ENCODE measurements at places on chromosomes 6 and 20.

DNA sequence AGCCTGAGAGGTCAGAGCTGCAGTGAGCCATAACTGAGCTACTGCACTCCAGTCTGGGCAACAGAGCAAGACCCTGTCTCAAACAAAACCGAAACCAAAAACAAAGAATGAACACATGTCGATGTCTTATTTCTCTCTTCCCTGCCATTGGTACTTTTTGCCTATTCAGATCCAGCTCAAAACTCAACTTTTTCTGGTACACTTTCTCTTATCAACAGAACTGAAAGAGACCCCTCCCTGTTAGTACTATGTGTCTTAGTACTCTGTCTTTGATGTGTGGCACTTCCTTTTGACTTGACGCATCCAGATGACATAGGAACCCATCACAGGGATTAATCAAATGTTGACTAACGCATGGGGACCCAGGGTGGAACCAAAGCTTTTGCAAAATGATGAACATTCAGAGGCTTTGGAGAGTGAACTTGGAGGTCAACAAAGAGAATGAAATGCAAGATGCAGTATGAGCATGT is 44.8 kb downstream of the AKAP12 start:
- H3K4me1 ChIP-seq: no peaks in the 10 kb centered on the region
- H3K36me3 ChIP-seq: no peaks in the 10 kb centered on the region
- no peaks in the 10 kb centered on the region for H3K27me3 ChIP-seq

- H3K36me3 ChIP-seq: no peaks in the 10 kb centered on the region
- peak; percentile 9 for DNase-seq
- peaks cover 24% of the 10 kb centered on the region for H3K4me1 ChIP-seq
- no peak overlapping the region for H3K4me3 ChIP-seq
- no peaks in the 10 kb centered on the region for H3K27me3 ChIP-seq
Observed at GRCh38 chr6:111662794-111663593, 57.3 kb upstream of the TRAF3IP2 start.

GRCh38 chr6:5785249-5785648 is 221.5 kb downstream of the NRN1 start:
- H3K4me1 ChIP-seq: peaks cover 27% of the 10 kb centered on the region
- no peak for DNase-seq
- H3K27ac ChIP-seq: no peak overlapping the region
- H3K36me3 ChIP-seq: no peaks in the 10 kb centered on the region
- no peak overlapping the region for H3K4me3 ChIP-seq

DNA sequence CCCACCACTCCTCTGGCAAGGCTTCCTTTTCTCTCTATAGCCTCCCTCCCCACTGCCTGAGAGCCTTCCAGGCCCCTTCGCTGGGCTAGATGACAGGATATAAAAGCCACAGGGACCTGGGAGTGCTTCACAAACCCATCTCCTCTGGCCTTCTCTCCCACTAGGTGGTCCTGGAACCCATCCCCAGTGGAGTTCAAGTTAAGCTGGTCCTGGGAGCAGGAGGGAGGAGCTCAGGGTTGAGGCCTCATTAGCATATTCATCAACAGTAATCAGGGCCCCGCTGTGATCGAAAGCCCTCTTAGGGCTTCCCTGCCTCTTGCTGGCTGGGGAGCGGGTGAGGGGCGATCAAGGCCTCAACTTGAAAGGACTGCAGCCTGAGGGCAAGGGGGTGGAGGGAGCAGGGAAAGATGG is 9.1 kb downstream of the EBF4 start:
- H3K4me1 ChIP-seq: no peaks in the 10 kb centered on the region
- H3K4me3 ChIP-seq: no peak overlapping the region
- no peaks in the 10 kb centered on the region for H3K36me3 ChIP-seq
- no peak for DNase-seq

DNA sequence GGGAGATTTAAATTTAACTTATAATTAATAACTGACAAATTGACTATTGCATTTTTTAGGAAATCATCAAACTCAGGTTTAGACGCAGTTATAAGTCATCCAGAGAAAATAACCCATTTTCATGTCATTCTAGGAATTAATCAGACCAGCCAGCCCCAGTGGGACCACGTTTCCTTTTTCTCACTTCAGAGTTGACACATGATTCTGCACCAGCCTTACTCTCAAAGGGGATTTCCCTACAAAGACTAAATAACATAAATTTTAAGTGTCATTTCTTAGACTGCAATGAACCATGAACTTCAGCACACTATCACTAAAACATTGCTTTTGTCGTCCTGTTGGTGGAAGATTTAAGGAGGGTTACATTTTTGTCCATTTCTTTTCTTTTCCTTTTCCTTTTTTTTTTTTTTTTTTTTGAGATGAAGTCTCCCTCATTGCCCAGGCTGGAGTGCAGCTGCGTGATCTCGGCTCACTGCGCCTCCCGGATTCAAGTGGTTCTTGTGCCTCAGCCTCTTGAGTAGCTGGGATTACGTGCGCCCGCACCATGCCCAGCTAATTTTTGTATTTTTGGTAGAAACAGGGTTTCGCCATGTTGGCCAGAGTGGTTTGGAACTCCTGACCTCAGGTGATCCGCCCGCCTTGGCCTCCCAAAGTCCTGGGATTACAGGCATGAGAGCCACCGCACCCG is 3.6 kb downstream of the IPCEF1 start:
- no peak overlapping the region for H3K27ac ChIP-seq
- H3K27me3 ChIP-seq: no peaks in the 10 kb centered on the region
- H3K4me1 ChIP-seq: no peaks in the 10 kb centered on the region
- no peak for DNase-seq
- H3K4me3 ChIP-seq: no peak overlapping the region

DNA sequence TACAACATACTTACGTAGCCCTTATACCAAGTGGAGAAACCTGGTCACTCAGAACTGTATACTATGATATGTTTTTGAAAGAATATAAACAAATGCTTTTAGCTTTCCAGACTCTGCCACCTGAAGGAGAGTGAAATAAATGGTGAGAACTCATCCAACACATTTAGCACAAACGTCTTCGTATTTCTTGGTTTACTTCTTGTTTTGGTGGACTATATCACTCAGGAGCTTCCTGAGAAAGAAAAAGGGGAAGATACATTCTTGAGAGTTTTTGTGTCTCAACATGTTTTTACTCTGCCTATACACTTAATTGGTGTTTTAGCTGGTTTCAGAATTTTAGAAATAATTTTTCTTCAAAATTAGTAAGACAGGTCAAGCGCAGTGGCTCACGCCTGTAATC is 19.4 kb upstream of the CTAGE9 start:
- no peaks in the 10 kb centered on the region for H3K27me3 ChIP-seq
- DNase-seq: no peak
- H3K4me3 ChIP-seq: no peak overlapping the region
- peaks cover 9% of the 10 kb centered on the region for H3K36me3 ChIP-seq
- no peak overlapping the region for H3K27ac ChIP-seq
- H3K4me1 ChIP-seq: no peaks in the 10 kb centered on the region

GRCh38 chr6:67501755-67502154 is 1133.3 kb upstream of the ADGRB3 start:
- H3K27ac ChIP-seq: no peak overlapping the region
- no peaks in the 10 kb centered on the region for H3K4me1 ChIP-seq
- H3K36me3 ChIP-seq: no peaks in the 10 kb centered on the region
- no peak for DNase-seq
- no peak overlapping the region for H3K4me3 ChIP-seq

GRCh38 chr6:130716466-130716865 is 110.7 kb upstream of the SMLR1 start:
- DNase-seq: no peak
- no peaks in the 10 kb centered on the region for H3K36me3 ChIP-seq
- H3K4me3 ChIP-seq: no peak overlapping the region

- H3K4me1 ChIP-seq: no peaks in the 10 kb centered on the region
- H3K36me3 ChIP-seq: no peaks in the 10 kb centered on the region
- H3K27ac ChIP-seq: no peak overlapping the region
- no peak for DNase-seq
Observed at GRCh38 chr20:53382263-53382844, 211.3 kb downstream of the ZNF217 start.

DNA sequence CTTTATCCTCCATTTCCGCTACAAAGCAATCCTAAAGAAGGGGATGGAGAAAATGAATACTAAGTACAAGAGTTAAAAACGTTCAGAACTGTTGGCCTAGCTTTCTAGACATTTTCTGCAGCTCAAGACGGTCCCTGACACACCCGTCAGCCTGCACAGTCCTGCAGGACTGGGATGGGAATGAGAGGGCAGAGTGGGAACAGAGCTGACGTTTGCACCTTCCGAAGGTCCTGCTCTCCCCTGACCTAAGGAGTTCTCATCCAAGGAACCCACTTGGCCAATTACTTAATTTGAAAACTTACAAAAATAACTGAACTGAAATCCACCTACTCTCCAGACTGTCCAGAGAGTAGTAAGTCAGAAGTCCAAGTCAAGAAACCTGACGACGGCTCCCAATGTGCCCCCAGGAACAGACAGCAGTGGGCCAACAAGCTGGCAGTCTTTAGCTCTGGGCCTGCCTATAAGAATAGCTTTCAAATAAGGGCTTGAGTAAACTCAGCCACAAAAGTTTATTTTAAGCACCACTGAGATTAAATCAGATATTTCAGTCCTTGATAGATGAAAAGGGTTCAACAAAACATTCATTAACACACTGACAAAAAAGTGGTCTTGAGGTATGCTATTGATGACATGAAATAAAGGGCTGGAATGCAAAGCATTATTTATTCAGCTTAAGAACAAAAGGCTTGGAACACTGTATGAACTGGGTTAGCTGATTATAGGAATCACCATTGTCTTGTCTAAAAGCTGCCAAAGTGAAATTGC is 76.8 kb downstream of the CNKSR3 start:
- H3K27me3 ChIP-seq: no peaks in the 10 kb centered on the region
- no peak overlapping the region for H3K27ac ChIP-seq
- H3K4me3 ChIP-seq: no peak overlapping the region
- H3K36me3 ChIP-seq: peaks cover 41% of the 10 kb centered on the region
- peaks cover 2% of the 10 kb centered on the region for H3K4me1 ChIP-seq

GRCh38 chr6:170146640-170147039 is 144.2 kb downstream of the DLL1 start:
- no peaks in the 10 kb centered on the region for H3K4me1 ChIP-seq
- peaks cover 9% of the 10 kb centered on the region for H3K27me3 ChIP-seq
- H3K4me3 ChIP-seq: no peak overlapping the region
- no peak for DNase-seq
- H3K36me3 ChIP-seq: no peaks in the 10 kb centered on the region

- no peak overlapping the region for H3K27ac ChIP-seq
- H3K4me1 ChIP-seq: no peaks in the 10 kb centered on the region
- no peak overlapping the region for H3K4me3 ChIP-seq
- DNase-seq: no peak
- H3K27me3 ChIP-seq: peaks cover 11% of the 10 kb centered on the region
Observed at GRCh38 chr20:40948465-40949267, 80.0 kb upstream of the TOP1 start.

DNA sequence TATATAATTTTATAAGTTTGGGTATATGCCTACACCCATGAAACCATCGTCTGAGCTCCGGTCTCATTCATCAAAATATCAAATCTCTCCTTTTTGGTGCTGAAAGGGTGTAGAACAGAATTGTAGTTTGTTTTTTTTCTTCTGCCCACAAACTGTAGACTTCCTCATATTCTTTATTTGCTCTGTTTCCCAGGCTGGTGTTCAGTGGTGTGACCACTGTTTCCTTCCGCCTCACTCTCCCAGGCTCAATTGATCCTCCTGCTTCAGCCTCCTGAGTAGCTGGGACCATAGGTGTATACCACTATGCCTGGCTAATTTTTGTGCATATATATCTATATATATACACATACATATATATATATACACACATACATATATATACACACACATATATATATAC is 139.6 kb upstream of the HCRTR2 start:
- no peaks in the 10 kb centered on the region for H3K4me1 ChIP-seq
- H3K36me3 ChIP-seq: no peaks in the 10 kb centered on the region
- H3K27ac ChIP-seq: no peak overlapping the region
- H3K27me3 ChIP-seq: no peaks in the 10 kb centered on the region

GRCh38 chr6:100453701-100454521 is 10.8 kb downstream of the SIM1 start:
- peaks cover 8% of the 10 kb centered on the region for H3K4me1 ChIP-seq
- no peak overlapping the region for H3K4me3 ChIP-seq
- no peaks in the 10 kb centered on the region for H3K36me3 ChIP-seq

DNA sequence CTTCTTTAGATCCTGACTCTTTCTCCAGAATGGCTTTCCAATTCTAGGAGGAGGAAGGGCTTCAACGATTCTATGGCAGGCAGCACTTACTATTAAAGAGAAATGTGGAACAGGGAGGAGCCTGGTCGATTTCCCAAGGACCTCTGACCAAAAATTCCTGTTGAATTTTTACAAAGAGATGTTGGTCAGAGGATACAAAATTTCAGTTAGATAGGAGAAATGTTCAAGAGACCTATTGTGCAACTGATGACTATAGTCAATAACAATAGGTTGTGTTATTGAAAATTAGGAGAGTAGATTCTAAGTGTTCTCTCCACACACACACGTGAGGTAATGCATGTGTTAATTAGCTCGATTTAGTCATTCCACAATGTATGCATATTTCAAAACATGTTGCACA is 130.1 kb upstream of the TNFAIP3 start:
- no peak overlapping the region for H3K27ac ChIP-seq
- H3K36me3 ChIP-seq: no peaks in the 10 kb centered on the region
- peaks cover 11% of the 10 kb centered on the region for H3K4me1 ChIP-seq
- H3K27me3 ChIP-seq: no peaks in the 10 kb centered on the region

DNA sequence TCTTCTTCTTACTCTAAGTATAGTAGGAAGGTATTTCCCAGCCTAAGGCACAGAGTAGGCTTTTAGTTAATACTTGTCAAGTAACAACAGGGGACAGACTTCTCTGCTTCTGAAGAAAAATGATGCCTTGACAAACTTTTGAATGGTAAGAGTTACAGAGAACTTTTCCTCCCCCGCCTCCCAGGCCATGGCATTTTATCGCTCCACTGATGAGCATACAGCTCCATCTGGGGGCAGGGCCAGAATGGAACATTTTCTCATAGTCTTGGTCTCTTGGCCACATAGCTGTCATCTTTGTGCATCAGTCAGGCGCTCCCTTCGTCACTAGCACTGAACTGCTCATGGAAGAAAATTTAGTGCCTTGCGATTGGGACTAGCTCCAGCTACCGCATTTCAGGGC is 1066.8 kb upstream of the CITED2 start:
- no peak overlapping the region for H3K4me3 ChIP-seq
- no peaks in the 10 kb centered on the region for H3K36me3 ChIP-seq
- DNase-seq: peak; percentile 32

- H3K4me1 ChIP-seq: no peaks in the 10 kb centered on the region
- DNase-seq: no peak
- no peak overlapping the region for H3K4me3 ChIP-seq
- H3K36me3 ChIP-seq: peaks cover 3% of the 10 kb centered on the region
Observed at GRCh38 chr20:8005033-8005432, 14.5 kb downstream of the TMX4 start.

DNA sequence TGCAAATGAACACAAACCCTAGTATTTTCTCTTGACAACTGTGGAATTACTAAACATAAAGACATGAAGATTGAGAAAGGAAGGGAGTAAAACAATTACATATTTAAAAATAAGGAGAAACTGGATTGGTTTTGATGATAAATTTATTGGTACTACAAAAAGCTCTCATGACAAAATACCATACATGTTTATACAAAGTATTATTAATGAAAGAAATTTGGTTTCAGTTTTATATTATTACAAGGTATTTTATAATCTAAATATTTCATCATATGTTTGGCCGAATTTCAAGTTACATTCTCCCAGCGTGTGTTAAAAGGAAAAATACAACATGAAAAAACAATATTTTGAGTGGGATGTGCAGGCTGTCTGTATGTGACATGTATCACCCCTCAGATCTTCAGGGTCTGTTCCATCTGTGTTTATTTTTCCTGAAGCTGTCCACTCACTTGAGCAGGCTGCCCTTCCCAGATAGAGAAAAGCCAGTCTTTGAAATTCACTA is 568.4 kb downstream of the NKAIN2 start:
- no peak for DNase-seq
- no peak overlapping the region for H3K4me3 ChIP-seq
- H3K36me3 ChIP-seq: no peaks in the 10 kb centered on the region
- no peak overlapping the region for H3K27ac ChIP-seq
- no peaks in the 10 kb centered on the region for H3K4me1 ChIP-seq

Measured in large intestine (tissue), 12 donors.